ENCODE measurements at places on chromosomes 5 and 9.

GRCh38 chr5:373710-374602, 52.4 kb downstream of the AHRR start:
- peak; percentile 83 for DNase-seq

- no peak for DNase-seq
These were observed 117.4 kb upstream of the GRIA1 start for GRCh38 chr5:153373130-153373498.

DNA sequence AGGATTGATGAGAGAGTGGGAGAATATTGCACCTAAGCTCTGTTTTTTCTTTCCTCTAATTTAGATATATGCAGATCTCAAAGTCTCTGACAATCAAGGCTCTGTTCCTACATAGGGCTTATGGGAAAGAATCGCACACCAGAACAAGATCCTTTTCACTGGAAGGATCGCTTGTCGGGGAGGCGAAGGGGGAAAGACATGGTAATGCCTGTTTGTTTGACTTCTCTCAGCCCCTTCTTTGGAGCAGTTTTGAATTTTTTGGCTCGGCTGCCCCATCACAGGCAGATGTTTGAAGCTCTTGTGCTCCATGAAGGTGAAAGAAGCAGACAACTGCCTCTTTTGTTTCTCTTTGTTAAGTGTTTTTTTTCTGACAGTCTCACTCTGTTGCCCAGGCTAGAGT, 599.9 kb upstream of the ZNF608 start:
- no peak for DNase-seq

DNA sequence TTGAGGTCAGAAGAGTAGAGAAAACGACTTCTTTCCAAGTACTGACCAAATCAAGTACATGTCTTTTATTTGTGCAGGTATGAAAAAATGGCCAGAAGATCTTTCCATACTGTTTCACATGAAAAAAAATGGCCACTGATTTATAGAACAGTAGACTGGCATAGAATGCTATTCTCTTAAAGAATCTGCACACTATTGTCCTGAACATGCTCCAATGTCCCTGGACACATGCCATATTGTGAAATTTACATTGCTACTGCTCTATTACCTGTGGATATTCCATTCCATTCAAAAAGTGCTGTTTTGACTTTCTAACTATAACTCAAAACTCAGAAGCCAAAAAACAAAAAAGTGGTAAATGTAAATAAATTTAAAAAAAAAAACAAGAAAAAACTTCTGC, 60.6 kb downstream of the FBXL17 start:
- no peak for DNase-seq

DNA sequence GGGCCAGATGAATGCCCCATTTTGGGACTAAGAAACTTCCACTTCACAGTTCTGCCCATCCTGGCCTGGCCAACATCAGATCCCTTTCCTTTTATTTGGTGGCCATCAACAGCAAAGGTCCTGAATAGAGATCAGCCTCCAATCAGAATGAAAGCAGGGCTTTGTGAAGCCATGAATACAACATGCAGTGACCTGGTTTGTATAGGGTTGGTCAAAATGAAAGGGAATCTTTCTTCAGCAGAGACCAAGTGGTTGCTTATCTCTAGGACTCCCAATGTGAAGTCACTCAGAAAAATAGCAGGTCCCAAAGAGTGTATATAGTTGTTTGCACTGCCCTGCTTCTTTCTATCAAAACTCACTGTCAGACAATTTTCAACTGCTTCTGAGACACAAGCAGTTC, 113.9 kb upstream of the SLC12A2 start:
- no peak for DNase-seq

GRCh38 chr5:132751444-132751843, 4.2 kb downstream of the CCNI2 start:
- no peak for DNase-seq

DNA sequence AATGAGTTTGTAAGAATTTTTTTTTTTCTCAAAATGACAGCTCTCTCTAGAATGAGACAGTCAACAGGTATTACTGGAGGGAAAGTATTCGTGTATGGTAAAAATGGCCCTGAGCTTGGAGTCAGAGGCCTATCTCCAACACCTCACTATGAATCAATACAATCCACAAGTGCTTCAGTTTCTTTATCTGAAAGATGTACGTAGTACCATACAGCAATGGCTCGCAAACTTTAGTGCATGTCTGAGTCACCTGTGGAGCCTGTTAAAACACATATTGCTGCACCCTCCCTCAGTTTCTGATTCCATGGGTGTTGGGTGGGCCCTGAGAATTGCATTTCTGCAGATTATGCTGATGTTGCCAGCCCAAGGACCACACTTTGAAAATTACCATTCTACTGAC, 44.6 kb downstream of the DMRT2 start:
- DNase-seq: no peak

- no peak for DNase-seq
These were observed 37.8 kb upstream of the LPAR1 start for GRCh38 chr9:111076042-111076441.

DNA sequence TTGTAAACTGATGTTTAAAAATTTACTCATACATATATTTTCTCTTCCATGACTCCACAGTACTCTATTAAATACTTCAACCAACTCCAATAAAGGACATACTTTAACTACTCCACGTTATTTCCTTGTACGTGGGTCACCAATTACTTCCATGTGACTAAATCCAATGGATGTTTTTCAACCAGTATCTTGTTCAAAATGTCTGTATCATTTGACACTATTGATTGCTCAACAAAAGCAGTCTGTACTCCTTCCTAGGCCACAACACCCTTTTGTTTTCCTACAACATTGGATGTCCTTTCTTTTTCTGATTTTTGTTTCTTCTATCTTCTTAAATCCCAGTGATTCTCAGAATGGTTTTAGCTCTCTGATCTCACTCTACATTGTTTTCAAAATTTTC, 943.7 kb downstream of the EFNA5 start:
- DNase-seq: no peak

DNA sequence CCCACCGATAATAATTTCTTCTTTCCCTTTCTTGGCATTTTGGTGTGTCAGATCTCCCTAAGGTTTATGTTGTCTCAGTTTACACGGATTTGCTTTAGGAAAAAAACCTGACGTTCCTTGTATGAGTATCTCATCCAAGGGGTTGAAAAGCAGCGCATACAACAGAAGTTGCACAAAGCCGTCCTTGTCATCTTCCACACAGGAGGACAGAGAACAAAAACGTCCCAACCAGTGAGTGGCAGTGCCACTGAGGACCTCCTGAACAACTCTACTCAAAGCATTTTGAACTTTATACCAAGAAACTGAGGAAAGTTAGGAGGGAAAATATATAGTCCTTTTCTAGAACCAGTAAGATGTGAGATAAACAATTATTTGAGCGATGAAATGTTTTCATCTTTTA, 547.0 kb downstream of the PDE4D start:
- no peak for DNase-seq

DNA sequence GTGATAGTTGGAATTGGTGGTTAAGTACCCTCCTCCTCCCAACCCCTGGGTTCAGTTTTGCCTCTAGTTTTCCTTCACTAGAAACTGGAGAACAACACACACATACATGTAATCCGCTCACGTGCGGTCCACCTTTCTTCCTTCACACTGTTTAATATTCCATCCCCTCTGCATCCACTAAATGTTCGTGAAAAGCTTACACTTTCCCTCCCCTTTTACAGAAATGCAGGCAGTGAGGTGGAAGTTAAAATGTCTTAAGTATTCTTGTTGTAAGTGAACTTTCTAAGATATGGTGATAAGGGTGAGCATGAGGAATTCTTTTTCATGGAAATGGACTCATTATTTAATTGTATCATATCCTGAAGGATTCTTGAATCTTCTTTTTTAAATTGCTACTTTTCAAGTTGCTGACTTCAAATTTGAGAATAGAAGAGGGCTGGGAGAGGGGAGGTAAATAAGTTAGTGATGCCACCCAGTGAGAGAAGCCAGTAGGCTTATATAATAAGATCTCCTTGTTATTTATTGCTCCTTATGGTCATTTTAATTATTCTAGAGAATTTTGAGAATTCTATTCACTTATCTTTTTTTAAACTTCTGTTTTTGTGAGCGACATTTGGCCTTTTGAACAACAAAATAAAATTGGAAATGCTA, 90.2 kb downstream of the TLE4 start:
- DNase-seq: no peak

GRCh38 chr5:26986985-26987384, 51.4 kb downstream of the CDH9 start:
- DNase-seq: no peak

GRCh38 chr9:7549249-7549648, 250.3 kb downstream of the DMAC1 start:
- DNase-seq: peak; percentile 37

DNA sequence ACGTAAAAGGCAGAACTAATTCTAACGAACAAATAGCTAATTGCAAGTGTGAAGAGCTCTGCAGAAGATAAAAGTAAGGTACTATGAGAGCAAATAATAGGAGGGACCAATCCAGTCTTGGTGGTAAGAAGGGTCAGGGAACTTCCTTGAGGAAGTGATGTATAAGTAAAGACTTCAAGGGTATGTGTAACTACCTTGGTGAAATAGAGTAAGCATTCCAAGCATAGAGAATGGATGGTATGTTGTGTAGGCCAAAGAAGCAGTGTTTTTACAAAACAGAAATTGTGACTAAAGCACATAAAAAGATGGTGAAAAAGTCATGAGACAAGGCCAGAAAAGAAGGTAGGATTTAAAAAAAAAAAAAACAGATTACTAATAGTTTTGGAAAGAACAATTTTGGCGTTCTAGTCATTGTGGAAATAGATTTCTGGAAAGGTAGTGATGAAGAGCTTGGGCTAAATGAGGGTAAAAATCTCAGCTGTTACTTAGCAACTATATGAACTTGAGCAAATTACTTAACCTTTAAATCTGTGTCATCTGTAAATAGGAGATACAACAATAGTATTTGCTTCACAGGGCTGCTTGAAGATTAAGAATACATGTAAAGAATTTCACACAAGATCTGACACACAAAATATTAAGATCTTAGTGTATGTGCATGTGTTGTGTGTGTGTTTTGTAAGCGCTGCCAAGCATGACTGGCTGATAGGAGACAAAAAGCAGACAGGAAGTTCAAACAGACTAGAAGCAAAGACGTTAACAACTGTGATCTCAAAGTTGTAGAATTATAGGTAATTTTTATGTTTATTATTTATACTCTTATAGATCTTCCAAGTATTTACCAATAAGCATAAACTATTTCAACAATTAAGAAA, 73.5 kb downstream of the NR6A1 start:
- no peak for DNase-seq

All from kidney (tissue), 22 donors.